Hematopoietic multipotent progenitor cell (in vitro differentiated cells): ENCODE measurements at places on chromosomes 3 and 15.

- DNase-seq = no peak
Measured at GRCh38 chr3:14435175-14436014, 33.0 kb downstream of the SLC6A6 start.

DNA sequence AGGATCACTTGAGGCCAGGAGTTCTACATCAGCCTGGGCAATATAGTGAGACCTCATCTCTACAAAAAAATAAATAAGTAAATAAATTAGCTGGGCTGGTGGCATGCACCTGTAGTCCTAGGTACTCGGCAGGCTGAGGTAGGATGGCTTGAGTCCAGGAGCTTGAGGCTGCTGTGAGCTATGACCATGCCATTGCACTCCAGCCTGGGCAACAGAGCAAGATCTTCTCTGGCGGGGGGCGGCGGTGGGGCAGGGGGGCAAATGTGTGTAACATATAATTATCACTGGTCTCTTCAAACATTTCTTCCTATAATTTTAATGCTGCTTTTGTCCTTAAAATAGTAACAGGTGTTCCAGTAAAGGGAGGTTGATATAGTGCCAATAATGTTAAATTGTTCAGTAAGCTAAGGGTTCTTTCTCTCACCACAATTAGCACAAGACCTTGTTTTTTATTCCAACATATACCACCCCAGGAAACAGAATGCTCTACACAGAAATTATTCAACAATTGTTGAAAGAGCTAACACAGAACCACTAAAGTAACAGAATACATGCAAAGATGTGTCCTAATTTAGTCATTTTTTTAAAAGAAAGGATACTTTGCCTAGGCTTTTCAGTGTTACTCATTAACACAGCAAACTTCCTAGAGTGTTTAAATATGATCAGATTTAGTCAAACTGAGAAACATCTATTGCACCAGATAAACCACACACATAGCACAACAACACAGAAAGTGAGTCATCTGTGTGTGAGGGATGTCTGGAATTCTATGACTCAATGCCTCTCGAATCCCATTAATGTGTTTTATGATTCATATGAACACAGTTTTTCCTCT lies 29.1 kb downstream of the ANKRD28 start:
- DNase-seq = peak; percentile 20

- no peak for DNase-seq
Measured at GRCh38 chr3:155941354-155941753, 70.9 kb downstream of the GMPS start.

GRCh38 chr3:117408811-117409210 lies 699.2 kb downstream of the TUSC7 start:
- DNase-seq = no peak

DNA sequence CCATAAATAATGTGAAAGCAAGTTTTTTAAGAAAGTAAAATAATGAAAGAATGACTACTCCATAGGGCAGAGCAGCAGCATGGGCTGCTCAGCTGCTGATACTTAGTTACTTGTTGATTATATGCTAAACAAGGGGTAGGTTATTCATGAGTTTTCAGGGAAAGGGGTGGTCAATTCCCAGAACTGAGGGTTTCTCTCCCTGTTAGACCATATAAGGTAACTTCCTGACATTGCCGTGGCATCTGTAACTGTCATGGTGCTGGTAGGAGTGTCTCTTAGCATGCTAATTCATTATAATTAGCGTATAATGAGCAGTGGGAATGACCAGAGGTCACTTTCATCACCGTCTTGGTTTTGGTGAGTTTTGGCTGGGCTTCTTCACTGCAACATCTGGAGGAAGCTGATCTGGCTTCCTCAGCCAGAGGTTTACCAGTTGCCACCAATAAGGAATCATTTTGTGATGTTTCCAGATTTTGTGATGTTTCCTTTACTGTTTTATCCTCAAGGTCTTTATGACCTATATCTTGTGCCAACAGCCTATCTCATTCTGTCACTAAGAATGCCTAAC lies 121.8 kb upstream of the CHL1 start:
- DNase-seq = no peak

- DNase-seq = no peak
Measured at GRCh38 chr3:43768381-43768973, 77.7 kb downstream of the ABHD5 start.

GRCh38 chr3:194355379-194355778 lies 4.3 kb upstream of the CPN2 start:
- DNase-seq = no peak

GRCh38 chr3:122298239-122298638 lies 26.8 kb upstream of the CSTA start:
- no peak for DNase-seq

GRCh38 chr3:116339441-116340028 lies 105.8 kb downstream of the LSAMP start:
- DNase-seq = no peak

DNA sequence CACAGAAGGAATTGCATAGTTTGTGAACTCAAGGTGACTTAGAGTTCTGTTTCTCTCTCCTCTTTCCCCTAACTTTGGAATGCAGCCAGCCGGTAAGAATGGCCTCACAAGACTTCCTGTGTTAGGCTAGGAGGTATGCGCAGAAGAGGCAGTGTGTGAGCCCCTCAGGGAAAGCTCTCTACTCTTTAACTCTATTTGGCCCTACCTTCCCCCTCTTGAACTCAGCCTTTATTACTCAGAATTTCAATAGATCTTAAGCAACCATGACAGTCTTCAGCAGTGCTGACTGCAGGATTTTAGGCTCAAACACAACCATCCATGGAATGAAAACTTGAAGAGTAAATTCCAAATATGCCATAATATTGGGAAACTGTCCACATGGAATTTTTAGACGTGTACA lies 209.5 kb downstream of the DTWD1 start:
- no peak for DNase-seq

GRCh38 chr3:120192159-120192558 lies 92.9 kb downstream of the GPR156 start:
- no peak for DNase-seq

- DNase-seq = peak; percentile 18
Measured at GRCh38 chr15:85168642-85169173, 187.1 kb downstream of the PDE8A start.

GRCh38 chr3:186471771-186472170 lies 72.4 kb downstream of the CRYGS start:
- DNase-seq = no peak

DNA sequence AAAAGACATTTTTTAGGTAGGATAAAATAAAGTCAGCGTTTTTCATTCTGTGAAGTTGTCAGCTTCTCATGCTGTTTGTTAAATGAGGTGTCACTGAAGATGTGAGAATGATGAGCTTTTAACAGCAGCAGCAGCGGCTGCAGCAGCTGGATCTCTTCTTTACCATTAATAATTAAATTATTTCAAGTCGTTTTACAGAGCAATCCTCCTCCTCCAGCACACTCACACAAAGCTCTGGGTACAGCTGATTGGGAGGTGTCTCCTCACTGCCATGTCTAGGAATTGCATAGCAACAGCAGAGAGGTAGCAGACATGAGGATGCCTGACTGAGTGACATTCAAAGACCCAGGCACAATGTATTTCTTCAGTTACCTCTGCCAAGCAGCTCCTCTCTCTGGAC lies 46.7 kb upstream of the PLAAT1 start:
- DNase-seq = no peak

GRCh38 chr15:77517579-77517978 lies 96.9 kb downstream of the HMG20A start:
- DNase-seq = no peak

- peak; percentile 3 for DNase-seq
Measured at GRCh38 chr15:25691544-25692430, 171.3 kb downstream of the ATP10A start.

DNA sequence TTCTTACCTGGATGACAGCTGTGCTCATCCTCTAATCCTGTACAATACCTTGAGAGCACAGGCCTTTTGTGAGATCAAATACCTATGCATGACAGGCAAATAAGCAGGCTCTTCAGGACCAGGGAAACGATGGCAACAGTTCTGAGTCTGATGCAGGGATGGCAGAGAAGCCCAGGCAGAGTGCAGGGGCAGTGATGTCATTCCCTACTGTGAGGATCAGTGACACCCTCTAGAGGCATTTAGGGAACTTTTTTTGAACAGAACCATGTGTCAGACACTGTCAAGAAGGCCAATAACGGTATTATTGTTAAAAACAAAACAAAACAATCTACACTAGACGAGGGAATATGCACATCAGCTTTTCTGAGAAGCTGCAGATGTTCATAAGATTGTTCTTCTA lies 314.8 kb upstream of the CTDSPL start:
- peak; percentile 67 for DNase-seq

GRCh38 chr15:36814708-36815107 lies 235.3 kb downstream of the CDIN1 start:
- no peak for DNase-seq
